ENCODE measurements at places on chromosomes 6 and 20. TPM values are rescaled to one million over a fixed set of nuclear protein-coding genes. Genes with fewer than 3 reads are reported as not detected.

Gene TRIM15
- not detected for total RNA-seq

Gene TLDC2
- not detected for total RNA-seq

Gene C20orf141
- total RNA-seq: not detected

Gene SIRPD
- not detected for total RNA-seq

Gene SALL4
- total RNA-seq: 2.9 TPM

Gene SSTR4
- not detected for total RNA-seq

Gene EPPIN
- not detected for total RNA-seq

Gene LY6G6C
- total RNA-seq: not detected

Gene ZNF391
- 0.83 TPM for total RNA-seq

Gene SLC22A7
- not detected for total RNA-seq

Gene FILIP1
- not detected for total RNA-seq

Gene SIRT5
- total RNA-seq: 12.2 TPM

Gene DPPA5
- not detected for total RNA-seq

Gene ENPP1
- total RNA-seq: 0.85 TPM

Gene ISM1
- total RNA-seq: 0.13 TPM

Gene CD24
- 0.77 TPM for total RNA-seq

Gene GNAS
- 530 TPM for total RNA-seq

Gene PLA2G7
- not detected for total RNA-seq

Gene KIF25
- not detected for total RNA-seq

Gene FNDC1
- total RNA-seq: not detected

Gene OR2B6
- total RNA-seq: not detected

Gene MOG
- total RNA-seq: not detected

Gene NINL
- total RNA-seq: 6.9 TPM

Gene TCP11
- total RNA-seq: not detected

Gene FGD2
- 22.3 TPM for total RNA-seq

Gene GSTA3
- total RNA-seq: not detected

Gene NFKBIL1
- 8.1 TPM for total RNA-seq

Gene METTL24
- 0.24 TPM for total RNA-seq

Gene TAGAP
- total RNA-seq: 291 TPM

Gene SOX18
- not detected for total RNA-seq

Gene C20orf144
- 0.33 TPM for total RNA-seq

Gene PTCRA
- not detected for total RNA-seq

Gene C6orf141
- not detected for total RNA-seq

Gene MAN1A1
- total RNA-seq: 53.6 TPM

Gene FYN
- total RNA-seq: 713 TPM

Gene BTNL2
- not detected for total RNA-seq

Gene KHDC1L
- 2.1 TPM for total RNA-seq

Gene NNAT
- not detected for total RNA-seq

Gene RAB23
- 0.77 TPM for total RNA-seq

Gene OR12D3
- not detected for total RNA-seq

Gene TBXT
- not detected for total RNA-seq

Gene KIAA0408
- total RNA-seq: not detected

Gene C6orf52
- 0.91 TPM for total RNA-seq

Gene SIRPA
- total RNA-seq: 2.3 TPM

Gene ULBP1
- total RNA-seq: 0.23 TPM

Gene PTGIS
- not detected for total RNA-seq

Gene GCNT2
- total RNA-seq: 0.80 TPM

Gene LY6G5C
- 7.9 TPM for total RNA-seq

Gene SNAP91
- total RNA-seq: not detected

Gene CEP162
- total RNA-seq: 11.2 TPM

Gene KDM1B
- total RNA-seq: 13.0 TPM

Gene VSX1
- total RNA-seq: not detected

Gene ZNF322
- total RNA-seq: 7.0 TPM
